ENCODE measurements at places on chromosomes 7 and 10. TPM values are rescaled to one million over a fixed set of nuclear protein-coding genes. Genes with fewer than 3 reads are reported as not detected.

The GPR37 gene
- polyA plus RNA-seq: 11.2 TPM

The CACNB2 gene
- polyA plus RNA-seq: 0.93 TPM

The GPR15LG gene
- polyA plus RNA-seq: not detected

The TAS2R38 gene
- polyA plus RNA-seq: not detected

The NEUROD6 gene
- polyA plus RNA-seq: not detected

The VAX1 gene
- polyA plus RNA-seq: not detected

The DENND10 gene
- 107 TPM for polyA plus RNA-seq

The LBX1 gene
- not detected for polyA plus RNA-seq

The ITGB8 gene
- polyA plus RNA-seq: 12.3 TPM

The PIP gene
- polyA plus RNA-seq: not detected

The RSU1 gene
- polyA plus RNA-seq: 229 TPM

The ARMC3 gene
- polyA plus RNA-seq: not detected

The PDLIM1 gene
- 255 TPM for polyA plus RNA-seq

The PDE1C gene
- 3.8 TPM for polyA plus RNA-seq

The NPTX2 gene
- 0.02 TPM for polyA plus RNA-seq

The CALHM2 gene
- polyA plus RNA-seq: 11.3 TPM

The ITPRID1 gene
- polyA plus RNA-seq: not detected

The CYP3A4 gene
- not detected for polyA plus RNA-seq

The PTN gene
- 136 TPM for polyA plus RNA-seq

The UBTD1 gene
- polyA plus RNA-seq: 15.5 TPM

The SNCG gene
- 4.6 TPM for polyA plus RNA-seq

The GIMAP5 gene
- not detected for polyA plus RNA-seq

The STARD3NL gene
- polyA plus RNA-seq: 93.4 TPM

The ARPC1B gene
- polyA plus RNA-seq: 245 TPM

The HELLS gene
- 6.7 TPM for polyA plus RNA-seq

The THSD7A gene
- polyA plus RNA-seq: 0.06 TPM

The MET gene
- polyA plus RNA-seq: 15.5 TPM

The TFPI2 gene
- 31.0 TPM for polyA plus RNA-seq

The C10orf53 gene
- polyA plus RNA-seq: not detected

The ATRNL1 gene
- 0.17 TPM for polyA plus RNA-seq

The TMEM225B gene
- 0.72 TPM for polyA plus RNA-seq

The RBM20 gene
- 0.15 TPM for polyA plus RNA-seq

The CAV1 gene
- 1,356 TPM for polyA plus RNA-seq

The METTL2B gene
- 25.9 TPM for polyA plus RNA-seq

The LRRC4 gene
- polyA plus RNA-seq: 0.35 TPM

The PPP1R3A gene
- not detected for polyA plus RNA-seq

The TFR2 gene
- polyA plus RNA-seq: 0.06 TPM

The INMT gene
- polyA plus RNA-seq: 6.6 TPM

Data from AG04450 (cell line).